ENCODE measurements at places on chromosomes 1 and 21. TPM values are rescaled to one million over a fixed set of nuclear protein-coding genes. Genes with fewer than 3 reads are reported as not detected.

The OR6K3 gene
- total RNA-seq: not detected

The PLEKHA6 gene
- total RNA-seq: 3.7 TPM

The A3GALT2 gene
- total RNA-seq: not detected

The PTGER3 gene
- total RNA-seq: not detected

The MEX3A gene
- total RNA-seq: 0.45 TPM

Measured in activated CD8-positive, alpha-beta T cell treated with anti-CD3 and anti-CD28 coated beads for 36 hours (primary cell).